ENCODE measurements at places on chromosomes 12 and 14.

- DNase-seq = no peak
Observed at GRCh38 chr12:108729612-108730364, 1.5 kb downstream of the CORO1C start.

DNA sequence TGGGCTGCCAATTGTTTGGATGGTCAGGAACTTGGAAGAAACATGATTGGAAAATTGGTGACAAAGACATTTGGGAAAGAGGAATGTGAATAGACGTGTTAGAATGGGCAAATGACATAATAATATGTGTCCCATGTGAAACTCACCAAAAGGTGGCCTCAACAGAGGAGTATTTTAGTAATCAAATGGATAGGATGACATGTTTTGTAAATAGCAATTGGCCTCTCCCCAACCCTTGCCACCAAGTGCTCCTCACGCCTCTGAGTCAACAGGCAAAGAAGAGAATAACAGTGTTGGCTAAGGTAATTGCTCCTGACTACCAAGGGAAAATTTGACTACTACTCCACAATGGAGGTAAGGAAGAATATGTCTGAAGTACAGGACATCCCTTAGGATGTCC lies 81.4 kb downstream of the ATXN7L3B start:
- DNase-seq = no peak

DNA sequence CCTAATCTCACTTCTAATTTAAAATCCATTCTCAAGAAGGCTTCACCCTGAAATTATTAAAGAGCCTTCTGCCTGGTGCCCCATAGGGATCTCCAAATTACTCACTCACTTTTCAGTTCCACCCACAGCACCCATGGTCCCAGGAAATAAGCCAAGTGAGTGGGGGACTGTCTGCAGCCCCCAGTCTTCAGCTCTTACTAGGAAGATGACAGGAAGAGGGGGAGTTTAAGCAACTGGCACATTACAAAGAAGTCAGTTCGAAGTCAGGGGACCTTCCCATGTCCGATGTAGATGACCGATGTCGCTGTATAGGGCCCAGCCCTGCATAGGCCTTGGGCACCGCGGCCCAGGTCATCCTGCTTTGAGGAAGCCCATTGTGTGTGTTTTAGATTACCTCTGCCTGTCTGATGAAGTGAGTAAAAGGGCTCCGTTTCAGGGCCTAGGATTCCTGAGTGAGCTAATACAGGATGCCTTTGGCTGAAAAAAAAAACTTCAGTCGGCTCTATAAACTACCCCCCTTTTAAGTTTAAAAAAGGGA lies 1.9 kb downstream of the ACTN1 start:
- DNase-seq = no peak

DNA sequence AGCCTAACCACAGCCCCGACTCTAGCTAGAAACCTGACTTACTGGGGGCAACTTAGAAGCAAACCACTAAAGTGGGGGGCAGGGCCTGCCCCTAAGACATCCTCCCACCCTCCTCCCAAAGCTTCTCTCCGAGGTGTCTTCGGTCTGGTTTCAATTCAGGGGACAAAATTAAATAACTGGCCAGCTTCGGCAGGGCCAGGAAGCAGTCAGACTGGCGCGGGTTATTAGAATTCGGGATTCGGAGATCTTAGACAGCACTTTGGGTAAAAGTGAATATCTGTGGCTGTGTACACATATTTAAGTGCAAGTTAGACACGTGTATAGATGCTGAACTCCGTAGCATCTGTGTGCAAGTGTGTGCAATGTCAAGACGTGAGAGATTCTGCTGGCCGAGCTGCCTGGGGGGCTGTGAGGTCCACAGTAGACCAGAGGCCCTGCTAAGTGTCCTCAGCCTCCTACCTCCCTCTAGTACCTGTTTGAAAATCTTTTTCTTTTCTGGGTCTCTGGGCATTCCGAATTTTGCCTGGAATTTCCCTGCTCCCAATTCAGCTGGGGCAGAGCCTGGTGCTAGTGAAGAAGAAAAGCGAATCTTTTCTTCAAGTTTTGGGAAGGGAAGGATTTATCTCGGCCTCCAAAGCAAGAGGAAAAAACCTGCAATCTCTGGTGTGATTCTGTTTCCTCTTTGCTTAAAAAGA lies 4.0 kb upstream of the HOXC10 start:
- DNase-seq = no peak

- no peak for DNase-seq
Observed at GRCh38 chr12:96769400-96769799, 137.7 kb upstream of the NEDD1 start.

GRCh38 chr12:91037276-91037675 lies 20.5 kb downstream of the KERA start:
- DNase-seq = no peak
